ENCODE measurements at places on chromosomes 7 and 10. TPM values are rescaled to one million over a fixed set of nuclear protein-coding genes. Genes with fewer than 3 reads are reported as not detected.

The CYP3A4 gene
- not detected for total RNA-seq

The GOLGA7B gene
- total RNA-seq: 5.5 TPM

The ADAM22 gene
- total RNA-seq: 7.8 TPM

The HOXA4 gene
- total RNA-seq: not detected

The OPALIN gene
- not detected for total RNA-seq

The UTF1 gene
- total RNA-seq: not detected

DNA sequence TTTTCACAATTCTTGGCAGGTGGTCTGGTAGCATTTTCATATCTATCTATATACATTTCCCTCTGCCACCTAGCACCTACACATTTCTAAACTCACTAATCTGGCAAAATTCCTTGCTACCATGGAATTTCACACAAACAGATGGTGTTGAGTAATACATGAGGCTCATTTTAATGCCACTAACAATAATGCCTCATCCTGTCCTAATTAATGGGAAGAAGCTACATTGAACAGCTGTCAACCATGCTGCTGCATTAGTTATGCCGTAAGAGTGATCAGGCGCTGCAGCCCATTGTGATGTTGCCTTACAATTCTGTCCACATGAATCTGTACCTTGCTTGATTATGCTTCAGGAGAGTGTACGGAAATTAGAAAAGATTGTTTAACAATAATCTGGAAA, 23.2 kb downstream of the COL1A2 start:
- no peak for DNase-seq

GRCh38 chr7:125390981-125391380, 461.4 kb upstream of the POT1 start:
- no peak for DNase-seq

DNA sequence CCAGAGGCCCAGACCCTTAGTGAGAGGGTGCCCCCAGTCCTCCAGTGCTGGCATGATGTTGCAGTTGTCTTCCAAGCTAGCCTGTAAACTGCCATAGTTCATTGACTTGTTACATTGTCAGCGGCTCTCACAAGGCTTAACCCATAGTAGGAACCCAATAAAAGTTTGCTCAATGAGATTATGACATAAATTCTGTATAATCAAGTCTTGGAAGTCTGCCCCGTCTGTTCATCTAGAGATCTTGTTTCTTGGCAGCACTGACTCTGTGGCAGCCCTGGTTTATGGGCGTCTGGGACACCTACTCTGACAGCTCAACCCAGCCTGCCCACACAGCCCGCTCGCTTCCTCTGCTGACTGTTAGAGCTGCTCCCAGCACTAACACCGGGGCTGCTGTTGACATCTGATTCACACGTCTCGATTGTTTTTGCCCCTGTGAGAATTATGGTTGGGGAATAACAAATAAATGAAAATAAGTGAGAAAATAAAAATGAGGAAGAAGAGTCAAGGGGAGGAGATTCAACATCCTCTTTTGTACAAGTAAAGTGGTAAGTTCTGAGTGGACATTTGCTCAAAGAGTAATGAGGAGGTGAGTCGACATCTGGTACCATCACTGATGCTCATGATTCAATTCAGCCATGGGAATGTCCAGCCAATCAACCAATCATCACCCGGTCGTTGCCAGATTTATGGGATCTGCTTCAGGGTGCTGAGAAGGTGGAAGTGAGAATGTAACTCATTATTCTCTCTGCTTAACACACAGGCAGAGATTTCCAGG, 160.8 kb downstream of the SPAG6 start:
- no peak for DNase-seq

- no peak for DNase-seq
These were observed 73.2 kb upstream of the ST8SIA6 start for GRCh38 chr10:17527514-17528146.

DNA sequence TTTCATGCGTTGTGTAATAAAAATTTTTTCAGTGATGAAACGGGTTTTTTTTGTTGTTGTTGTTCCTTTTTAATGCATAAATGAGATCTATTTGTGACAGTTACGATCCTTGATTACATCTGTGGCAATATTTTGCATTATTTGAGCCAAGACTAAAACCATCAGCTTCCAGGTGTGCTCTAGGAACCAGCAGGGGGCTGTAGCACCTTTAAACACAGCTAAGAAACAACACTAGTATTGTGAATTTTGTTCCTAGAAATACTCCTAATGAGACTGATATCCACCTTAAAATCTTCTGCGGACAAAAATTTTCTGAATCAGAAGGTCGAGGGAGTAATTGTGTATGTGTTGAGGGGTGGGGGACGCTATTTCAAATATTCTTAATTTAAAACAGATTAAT, 52.6 kb downstream of the FGFBP3 start:
- DNase-seq: no peak

GRCh38 chr7:29564496-29565223, 1.0 kb downstream of the PRR15 start:
- DNase-seq: no peak

DNA sequence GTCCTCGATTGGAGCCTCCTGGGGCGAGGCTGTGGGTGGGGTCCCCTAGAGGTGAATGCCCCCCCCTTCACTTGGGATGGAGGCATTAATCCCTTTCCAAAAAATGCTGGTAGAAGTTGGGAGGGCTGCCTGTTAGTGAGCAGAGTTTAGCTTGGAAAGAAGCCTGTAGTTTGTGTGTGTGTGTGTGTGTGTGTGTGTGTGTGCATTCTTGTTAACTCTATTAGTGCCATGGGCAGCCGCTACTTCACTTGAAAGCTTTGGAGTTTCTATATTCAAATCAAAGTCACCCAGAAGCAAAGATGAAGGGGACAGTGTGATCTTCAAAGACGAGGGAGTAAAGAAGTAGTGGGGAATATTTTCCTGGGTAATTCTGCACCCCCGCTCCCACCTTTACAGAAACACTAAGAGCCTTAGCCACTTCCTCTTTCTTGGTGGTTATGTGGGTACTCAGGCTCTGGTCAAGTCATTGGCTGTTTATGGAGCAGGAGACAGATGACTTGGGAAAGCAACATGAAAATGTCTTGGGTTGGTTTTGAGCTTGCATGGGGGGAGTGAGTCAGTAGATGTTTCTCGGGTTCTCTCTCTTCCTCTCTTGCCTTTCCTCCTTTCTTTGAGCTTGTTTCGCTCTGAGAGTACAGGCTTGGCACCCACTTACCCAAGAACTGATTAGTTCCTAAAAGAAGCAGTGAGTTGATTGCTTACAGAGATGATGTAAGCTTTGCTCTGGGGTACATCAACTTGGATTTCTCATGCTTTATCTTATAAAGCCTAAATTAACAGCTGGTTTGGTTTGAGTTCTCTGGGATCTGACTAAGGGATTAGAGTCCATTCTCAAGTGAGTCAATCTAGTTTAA, 35.9 kb downstream of the TCF7L2 start:
- no peak for DNase-seq

- DNase-seq: no peak
These were observed 39.4 kb upstream of the CHCHD3 start for GRCh38 chr7:133121175-133121844.

- DNase-seq: no peak
These were observed 74.6 kb upstream of the PDSS1 start for GRCh38 chr10:26622891-26623290.

DNA sequence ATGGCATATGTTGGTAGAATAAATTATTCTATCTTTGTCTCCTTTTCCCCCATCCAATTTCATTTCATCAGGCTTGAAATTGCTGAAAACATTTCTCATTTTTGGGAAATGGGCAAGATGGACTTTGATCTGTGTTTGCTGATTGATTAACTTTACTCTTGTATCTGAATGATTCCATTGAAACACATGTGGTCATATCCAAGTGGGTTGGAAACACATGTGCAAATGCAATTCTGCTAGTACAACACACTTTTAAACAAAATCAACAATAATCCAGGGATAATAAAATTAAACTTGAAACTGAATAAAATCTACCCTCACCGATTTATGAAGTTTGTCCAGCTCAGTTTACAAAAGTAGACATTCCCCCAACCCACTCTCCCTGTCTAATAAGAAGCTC, 96.9 kb downstream of the EPDR1 start:
- DNase-seq: no peak

- no peak for DNase-seq
These were observed 53.4 kb upstream of the CYP2C18 start for GRCh38 chr10:94630017-94630688.

DNA sequence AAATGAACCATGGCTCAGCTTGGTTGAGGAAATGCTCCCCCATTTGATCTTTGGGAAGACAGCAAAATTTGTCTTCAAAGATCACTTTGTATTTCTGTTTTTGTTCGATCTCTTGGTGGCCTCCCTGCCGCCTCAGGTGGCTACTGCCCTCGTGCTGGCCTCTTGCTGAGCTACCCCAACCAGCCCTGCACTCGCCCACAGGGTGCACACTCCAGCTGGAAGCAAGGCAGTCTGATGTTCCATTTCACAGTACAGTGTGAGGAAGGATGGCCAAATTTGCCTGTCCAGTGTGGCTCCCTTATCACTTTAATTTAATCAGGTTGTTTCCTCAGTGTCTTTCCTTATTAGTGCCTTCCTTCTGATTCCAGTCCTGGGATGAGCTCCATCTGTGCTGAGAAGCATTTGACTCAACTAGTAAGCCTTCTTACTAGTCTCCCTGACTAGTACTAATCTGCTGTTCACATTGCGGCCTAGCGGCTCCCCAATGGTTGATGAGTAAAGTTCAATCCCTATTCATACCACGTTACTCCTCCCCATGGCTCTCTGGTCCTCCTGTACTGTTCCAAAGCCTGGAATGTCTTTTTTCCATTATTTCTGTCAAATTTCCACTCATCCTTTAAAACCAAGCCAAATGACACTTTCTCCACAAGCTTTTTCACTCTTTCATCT, 8.2 kb downstream of the MYOF start:
- DNase-seq: no peak

DNA sequence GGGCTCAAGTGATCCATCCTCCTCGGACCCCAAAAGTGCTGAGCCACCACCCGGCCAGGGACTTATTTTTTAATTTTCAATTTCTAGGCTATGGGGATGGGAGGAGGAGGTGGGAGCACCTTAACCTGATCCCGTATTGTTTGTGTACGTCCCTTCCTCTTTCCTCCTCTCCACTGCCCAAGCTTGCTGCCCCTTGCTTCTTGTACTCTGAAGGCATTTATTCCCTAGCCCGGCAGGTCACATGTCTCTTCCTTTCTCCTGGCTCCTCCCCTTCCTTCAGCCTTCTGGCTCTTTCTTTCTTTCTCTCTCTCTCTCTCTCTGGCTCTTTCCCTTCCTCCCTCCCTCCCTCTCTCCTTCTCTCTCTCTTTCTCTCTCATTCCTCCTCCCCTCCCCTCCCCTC, 56.0 kb downstream of the COL26A1 start:
- no peak for DNase-seq

DNA sequence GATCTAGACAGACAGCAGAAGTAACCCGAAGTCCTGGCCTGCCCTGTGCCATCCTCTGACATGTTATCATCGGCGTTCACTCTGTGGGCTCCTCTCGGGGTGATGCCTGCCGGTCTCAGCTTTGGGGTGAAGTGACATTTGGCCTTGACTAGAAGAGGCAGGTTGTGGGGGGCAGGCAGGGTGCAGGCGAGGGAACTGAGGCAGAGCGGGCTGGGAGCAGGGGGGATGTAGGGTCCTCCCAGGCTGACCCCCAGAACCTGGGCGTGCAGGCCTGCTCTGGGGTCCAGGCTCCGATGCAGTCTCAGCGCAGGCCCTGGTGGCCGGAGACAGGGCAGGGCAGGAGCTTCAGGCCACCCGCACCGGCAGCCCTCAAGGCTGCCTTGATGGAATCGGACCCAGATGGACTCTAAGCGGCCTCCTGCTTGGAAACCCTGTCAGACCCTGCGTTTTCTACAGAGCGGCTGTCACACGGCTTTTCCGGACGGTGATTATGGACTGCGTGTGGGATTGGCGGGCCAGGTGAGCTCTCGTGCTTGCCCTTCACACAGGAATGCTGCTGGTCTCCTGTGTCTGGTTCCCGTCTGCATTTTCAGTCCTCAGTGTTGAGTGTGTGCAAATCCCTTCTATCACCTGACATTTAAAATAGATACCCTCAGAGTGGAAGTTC, 842 bp upstream of the JAKMIP3 start:
- DNase-seq: no peak

GRCh38 chr10:110725801-110726630, 81.9 kb downstream of the RBM20 start:
- no peak for DNase-seq

- DNase-seq: peak; percentile 17
These were observed 4.5 kb downstream of the STAM start for GRCh38 chr10:17648243-17649035.

- no peak for DNase-seq
These were observed 36.3 kb downstream of the DRGX start for GRCh38 chr10:49359349-49360270.

- DNase-seq: no peak
These were observed 202.7 kb downstream of the DIP2C start for GRCh38 chr10:486666-487322.

- no peak for DNase-seq
These were observed 34.1 kb downstream of the ANXA11 start for GRCh38 chr10:80171248-80171660.

GRCh38 chr7:33774762-33775523, 130.4 kb upstream of the BMPER start:
- DNase-seq: no peak

GRCh38 chr10:52409928-52410327, 95.8 kb downstream of the DKK1 start:
- DNase-seq: no peak

All from naive thymus-derived CD8-positive, alpha-beta T cell (primary cell).